ENCODE measurements at places on chromosomes 3 and 15.
A peak's percentile ranks its signal among the peaks of the same experiment; 100 is the strongest.

- DNase-seq: no peak
Measured at GRCh38 chr15:91876187-91876586, 22.7 kb downstream of the SLCO3A1 start.

DNA sequence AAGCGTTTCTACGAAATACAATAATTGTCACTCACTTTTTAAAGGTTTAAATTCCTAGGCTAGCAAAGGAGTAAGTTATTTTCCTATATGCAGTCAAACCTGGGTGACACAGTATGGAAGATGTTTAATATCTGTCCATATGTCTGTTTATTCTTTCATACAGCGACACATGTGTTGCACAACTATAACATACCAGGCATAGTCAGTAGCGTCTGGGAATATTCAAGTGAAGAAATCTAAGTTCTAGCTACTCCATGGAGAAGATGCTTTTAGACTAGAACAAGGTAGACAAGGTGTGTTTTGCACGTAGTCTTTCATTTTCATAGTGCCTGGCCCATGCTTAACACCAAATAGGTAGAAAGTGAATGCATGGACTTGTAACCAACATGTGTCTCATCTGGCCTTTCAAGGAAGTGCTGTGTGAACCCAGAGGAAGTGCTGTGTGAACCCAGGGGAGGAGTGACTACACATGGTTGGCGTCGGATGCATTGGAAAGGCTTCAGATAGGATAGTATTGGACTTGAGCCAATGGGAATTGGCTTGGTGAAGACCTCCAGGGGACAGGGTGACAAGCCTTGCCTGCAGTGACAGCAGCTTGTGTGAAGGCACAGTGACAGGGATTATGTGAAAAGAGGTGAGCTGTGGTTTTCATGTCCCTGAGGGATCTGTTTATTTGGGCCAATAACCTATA lies 267.0 kb downstream of the PTPRG start:
- no peak for DNase-seq

DNA sequence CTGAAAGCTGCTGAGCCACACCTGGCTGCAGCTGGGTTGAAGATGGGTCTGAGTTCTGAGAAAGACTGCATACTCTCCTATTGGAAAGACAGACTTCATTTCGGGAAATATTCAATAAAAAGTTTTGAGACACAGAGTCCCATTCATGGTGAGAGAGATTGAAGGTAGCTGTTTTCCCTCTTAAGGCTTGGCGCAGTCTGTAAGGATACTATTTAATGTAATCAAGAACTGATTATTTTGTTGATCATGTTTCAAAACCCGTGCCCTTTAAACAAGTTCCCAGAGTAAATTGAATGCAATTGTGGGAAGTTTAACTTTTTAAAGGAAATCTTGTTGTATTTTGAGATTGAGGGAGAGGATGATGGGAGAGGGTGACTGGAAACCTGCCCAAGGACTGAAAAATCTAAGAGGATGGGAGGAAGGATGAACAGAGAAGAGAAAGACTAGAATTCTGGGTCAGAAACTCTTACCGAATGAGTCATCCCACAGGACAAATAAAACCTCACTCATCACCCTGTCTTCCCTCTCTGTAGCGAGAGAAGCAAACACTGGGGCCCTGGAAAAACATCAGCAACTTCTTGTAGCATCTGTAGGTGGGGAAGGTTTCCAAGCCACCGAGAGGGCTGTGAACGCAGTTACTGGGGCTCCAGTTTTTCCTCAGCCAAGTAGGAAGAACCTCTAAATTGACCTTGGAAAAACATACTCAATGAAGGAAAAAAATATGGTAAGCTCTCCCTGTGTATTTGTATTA lies 193.2 kb upstream of the TPRG1 start:
- DNase-seq: no peak

- no peak for DNase-seq
Measured at GRCh38 chr3:154942827-154943226, 137.3 kb upstream of the MME start.

DNA sequence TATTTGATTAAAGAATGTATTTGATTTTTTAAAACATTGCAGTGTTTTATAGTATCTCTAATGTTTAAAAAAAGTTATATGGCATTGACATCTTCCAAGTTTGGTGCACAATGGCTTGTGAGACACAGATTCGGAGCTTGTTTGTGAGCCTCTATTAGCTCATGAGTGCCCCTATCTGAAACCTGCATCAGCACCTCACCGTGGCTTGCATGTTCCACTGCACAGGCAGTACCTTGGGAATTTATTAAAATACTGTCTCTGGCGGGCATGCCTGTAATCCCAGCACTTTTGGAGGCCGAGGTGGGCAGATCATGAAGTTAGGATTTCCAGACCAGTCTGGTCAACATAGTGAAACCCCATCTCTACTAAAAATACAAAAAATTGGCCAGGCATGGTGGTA lies 6.8 kb upstream of the RTP2 start:
- DNase-seq: no peak

GRCh38 chr3:73521734-73522336 lies 102.9 kb downstream of the PDZRN3 start:
- DNase-seq: no peak

- DNase-seq: no peak
Measured at GRCh38 chr3:46470831-46471230, 6.1 kb upstream of the LTF start.

DNA sequence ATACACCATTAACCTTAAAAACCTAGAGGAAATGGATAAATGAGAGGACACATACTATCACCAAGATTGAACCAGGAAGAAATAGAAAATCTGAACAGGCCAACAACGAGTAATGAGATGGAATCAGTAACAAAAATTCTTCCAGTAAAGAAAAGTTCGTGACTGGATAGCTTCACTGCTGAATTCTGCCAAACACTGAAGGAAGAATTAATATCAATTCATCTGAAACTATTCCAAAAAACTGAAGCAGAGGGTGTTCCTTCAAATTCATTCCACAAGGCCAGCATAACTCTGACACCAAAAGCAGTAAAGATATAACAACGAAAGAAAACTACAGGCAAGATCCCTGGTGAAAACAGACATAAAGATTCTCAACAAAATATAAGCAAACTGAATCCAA lies 195.8 kb upstream of the GPR149 start:
- DNase-seq: no peak

DNA sequence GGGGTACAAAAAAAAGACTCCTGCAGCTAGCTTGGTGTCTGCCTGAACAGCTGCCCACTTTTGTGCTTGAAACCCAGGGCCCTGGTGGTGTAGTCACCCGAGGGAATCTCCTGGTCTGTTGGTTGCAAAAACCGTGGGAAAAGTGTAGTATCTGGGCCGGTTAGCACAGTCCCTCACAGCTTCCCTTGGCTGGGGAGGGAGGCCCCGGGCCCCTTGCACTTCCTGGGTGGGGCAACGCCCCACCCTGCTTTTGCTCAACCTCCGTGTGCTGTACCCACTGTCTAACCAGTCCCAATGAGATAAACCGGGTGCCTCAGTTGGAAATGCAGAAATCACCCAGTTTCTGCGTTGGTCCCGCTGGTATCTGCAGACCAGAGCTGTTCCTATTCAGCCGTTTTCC lies 211.7 kb upstream of the ZPLD1 start:
- no peak for DNase-seq

GRCh38 chr15:68217341-68217740 lies 12.2 kb downstream of the CLN6 start:
- DNase-seq: no peak

DNA sequence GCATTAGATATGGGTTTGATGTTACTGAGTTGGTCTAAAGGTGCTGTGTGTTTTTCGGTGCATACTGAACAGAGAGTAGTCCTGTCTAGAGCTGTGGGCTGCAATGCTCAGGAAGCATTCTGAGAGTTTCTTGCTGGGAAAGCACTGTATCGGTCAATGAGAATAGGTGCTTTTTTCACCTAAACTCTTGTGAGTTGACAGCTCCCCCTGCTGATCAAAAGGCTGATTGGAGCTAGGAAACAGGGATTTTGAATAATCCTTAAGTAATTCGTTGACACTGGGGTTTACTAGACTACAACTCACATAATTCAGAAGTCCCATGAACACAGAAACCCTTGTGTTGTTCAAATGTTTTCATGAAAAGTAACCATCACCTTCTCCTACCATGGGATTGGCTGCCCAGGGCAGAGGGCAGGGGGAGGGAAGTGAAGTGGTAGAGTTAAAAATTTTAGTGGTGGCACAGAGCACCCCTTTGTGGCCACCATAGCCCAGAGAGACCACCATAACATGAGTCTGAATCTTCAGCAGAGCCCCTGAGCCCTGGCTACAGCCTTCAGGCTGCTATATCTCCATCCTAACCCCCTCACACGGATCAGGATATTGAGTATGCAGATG lies 13.0 kb upstream of the MANF start:
- peak; percentile 56 for DNase-seq

- no peak for DNase-seq
Measured at GRCh38 chr3:144272680-144273079, 301.1 kb downstream of the DIPK2A start.
